IMR-90 (cell line): ENCODE measurements at places on chromosomes 13 and 19. TPM values are rescaled to one million over a fixed set of nuclear protein-coding genes. Genes with fewer than 3 reads are reported as not detected.

DNA sequence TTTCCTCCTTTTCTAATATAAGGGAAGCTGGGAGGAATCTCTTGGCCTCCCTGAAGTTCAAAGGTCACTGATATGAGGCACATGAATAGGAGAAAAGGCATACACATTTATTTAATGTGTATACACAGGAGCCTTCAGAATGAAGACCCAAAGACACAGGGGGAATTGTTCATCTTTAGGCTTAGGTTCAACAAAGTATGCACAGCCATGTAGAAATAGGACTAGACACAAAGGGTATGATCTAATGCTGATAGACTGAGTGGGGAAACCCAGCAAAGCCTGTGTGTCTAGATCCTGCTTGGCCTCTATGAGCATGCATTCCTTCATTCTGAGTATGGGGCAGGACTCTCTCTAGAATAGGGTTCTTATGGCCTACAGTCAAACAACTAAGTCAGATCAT is 177.1 kb upstream of the RFC3 start:
- DNase-seq: peak; percentile 18

DNA sequence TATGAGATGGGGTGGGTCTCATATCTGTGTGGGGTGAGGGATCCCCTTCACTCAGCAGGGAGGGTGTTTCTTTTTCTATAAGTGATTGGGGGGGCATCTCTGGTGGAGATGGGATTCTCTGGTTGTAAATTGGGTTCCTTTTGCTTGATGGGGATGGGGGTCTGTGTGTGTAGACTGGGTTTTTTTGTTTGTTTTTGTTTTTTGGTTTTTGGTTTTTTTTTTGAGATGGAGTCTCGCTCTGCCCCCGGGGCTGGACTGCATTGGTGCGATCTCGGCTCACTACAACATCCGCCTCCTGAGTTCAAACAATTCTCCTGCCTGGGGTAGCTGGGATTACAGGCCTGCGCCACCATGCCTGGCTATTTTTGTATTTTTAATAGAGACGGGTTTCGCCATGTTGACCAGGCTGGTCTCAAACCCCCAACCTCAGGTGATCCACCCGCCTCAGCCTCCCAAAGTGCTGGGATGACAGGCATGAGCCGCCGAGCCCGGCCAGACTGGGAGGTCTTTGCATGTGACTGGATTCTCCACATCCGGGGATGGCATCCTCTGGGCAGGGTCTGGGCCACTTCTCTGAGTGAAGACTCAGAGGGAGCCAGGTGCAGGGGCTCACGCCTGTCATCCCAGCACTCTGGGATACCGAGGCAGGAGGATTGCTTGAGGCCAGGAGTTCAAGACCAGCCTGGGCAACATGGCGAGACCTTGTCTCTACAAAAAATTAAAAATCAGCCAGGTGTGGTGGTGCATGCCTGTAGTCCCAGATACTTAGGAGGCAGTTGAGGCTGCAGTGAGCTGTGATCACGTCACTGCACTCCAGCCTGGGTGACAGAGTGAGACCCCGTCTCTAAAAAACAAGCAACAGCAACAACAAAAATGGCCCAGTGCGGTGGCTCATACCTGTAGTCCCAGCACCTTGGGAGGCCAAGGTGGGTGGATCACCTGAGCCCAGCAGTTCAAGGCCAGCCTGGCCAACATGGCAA is 799 bp downstream of the MYBPC2 start:
- no peak for DNase-seq

GRCh38 chr13:90800082-90800746 is 547.3 kb upstream of the MIR17HG start:
- no peak for DNase-seq

DNA sequence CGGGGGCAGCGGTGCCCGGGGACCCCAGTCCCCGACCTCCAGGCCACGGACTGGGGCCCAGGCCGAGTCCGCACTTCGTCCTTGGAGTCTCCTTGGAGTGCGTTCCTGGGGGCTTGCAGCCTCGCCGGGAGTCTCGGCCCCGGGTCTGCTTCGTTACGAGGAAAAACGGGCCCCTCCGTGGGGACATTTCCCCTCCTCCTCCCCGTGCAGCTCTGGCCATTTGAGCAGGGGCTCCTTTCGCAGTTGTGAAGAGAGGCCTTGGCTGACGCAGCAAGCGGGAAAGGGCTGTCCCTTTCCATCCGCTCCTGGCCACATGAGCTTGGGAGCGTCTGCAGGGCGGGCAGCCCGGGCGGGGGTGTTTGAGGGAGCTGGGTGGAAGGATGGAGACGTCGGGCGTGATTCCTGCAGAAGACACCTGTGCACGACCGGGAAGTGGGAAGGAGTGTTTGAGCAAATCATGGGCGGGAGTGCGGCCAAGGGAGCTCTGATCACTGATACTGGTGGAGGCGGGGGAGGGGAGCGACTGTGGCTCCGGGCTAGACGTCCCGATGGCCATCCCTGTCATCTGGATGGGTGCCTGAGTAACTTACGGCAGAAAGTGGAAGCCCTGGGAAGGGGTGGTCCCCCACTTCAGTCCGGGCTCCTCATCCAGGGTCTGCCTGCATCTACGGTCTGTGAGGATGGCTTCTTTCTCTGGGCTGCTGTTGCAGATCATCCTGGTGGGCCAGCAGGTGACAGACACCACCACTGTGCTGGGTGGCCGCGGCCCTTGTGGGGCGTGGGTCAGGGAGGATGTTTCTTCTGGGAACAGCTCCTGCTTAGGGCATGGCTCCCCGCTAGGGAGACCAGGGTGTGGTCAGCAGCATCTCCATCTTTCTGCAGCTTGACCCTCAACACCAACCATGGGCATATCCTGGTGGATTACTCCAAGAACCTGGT is 736 bp downstream of the GPI start:
- DNase-seq: peak; percentile 32

GRCh38 chr13:28049880-28050875 is 50.2 kb downstream of the FLT3 start:
- no peak for DNase-seq

DNA sequence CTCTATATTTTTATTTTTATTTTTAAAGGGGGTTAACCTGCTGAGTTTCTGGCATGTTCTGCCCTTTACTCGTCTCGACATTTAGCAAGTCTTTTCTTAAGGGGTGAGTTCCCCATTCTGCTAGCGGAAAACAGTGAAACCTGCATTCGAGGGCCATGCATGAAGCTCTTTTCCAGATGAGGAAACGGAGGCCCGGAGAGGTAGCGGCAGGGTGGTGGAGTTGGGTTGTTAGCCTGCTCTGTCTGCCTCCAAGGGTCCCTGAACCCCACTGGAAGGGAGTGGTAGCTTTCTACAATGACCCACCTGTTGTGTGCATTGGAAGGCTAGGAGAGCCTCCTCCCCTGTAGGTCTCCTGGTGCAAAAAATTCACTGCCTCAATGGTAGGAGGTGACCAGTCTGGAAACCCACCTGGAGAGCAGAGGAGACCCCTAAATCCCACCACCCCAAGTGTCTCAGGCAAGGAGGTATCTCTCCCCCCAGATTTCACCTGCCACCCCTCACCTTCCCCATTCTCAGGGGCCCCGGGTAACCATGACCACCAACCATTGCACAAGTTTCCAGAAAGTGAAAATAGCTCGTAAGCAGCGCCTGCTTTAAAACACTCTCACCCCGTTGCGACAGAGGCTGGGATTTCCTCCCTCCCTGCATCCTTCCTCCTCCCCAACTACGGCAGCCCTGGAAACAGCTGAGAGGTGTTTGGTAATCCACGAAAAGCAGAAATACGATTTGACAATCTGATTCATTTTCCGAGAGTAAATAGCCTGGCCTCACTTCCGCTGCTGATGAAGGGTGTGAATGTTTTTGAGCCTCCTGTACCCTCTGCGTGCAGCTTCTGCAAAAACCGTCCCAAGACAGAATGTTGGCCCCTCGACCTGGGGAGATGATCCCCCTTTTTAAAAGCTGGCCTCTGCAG is 3.5 kb downstream of the KLF2 start:
- peak; percentile 86 for DNase-seq

DNA sequence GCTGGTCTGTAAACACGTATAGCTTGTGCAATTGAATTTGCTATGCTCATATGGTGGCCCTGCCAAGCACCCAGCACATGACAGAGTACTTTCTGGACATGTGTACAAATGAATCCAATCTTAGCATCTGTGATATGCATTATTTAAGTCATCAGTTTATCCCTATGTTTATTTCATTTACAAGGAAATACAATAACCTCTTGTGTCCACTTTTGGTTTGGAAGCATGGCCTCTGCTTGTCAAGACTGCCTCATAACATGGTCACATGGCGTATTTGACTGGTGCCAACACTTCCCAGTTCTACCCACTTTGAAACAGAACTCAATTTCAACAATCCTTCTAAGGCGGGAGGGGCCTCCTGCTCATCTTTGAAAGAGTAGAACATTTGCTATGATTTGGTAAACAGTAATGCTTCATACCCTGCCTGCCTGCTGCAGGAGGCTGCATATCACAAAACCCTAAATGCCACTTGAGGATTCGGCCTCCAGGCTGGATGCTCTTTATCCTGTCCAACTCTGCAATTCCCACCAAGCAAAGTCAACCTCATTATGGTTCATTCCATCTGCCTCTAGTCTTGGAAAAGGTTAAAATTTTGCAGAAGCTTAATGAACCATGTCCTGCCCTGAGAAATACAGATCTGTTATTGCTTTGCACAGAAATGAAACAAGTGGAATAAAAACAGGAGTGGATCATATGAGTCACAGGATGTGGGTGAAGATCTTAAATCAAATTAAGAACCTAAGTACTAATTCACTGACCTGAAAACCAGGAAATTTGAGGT is 151.3 kb downstream of the CYSLTR2 start:
- no peak for DNase-seq

DNA sequence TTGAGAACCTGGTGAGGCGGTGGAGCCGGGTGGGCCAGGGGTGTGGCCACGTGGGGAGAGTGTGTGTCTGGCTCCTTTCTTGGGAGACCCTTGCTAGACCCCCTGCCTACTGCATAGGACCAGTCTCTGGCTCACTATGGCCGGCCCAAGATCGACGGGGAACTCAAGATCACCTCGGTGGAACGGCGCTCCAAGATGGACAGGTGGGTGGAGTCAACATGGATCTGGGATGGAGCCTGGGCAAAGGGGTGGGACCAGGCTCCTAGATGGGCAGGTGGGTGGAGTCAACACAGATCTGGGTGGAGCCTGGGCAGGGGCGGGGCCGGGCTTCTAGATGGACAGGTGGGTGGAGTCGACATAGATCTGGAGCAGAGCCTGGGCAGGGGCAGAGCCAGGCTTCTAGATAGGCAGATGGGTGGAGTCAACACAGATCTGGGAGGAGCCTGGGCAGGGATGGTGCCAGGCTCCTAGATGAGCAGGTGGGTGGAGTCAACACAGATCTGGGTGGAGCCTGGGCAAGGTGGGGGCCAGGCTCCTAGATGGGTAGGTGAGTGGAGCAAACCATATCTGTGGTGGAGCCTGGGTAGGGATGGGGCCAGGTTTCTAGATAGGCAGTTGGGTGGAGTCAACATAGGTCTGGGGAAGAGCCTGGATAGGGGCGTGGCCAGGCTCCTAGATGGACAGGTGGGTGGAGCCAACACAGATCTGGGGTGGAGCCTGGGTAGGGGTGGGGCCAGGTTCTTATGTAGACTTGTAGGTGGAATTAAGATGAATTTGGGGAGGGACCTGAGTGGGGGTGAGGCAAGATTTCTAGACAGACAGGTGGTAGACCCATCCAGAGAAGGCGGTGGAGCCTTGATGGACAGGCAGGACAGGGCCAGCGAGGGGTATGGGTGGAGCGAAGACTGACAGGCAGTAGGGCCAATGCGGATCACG is 56.5 kb downstream of the VAV1 start:
- DNase-seq: no peak

GRCh38 chr13:35378939-35379338 is 97.5 kb downstream of the MAB21L1 start:
- peak; percentile 19 for DNase-seq

GRCh38 chr19:16435238-16435917 is 36.4 kb downstream of the EPS15L1 start:
- DNase-seq: peak; percentile 98

- DNase-seq: peak; percentile 93
Observed at GRCh38 chr13:67048084-67048820, 181.9 kb downstream of the PCDH9 start.

- peak; percentile 10 for DNase-seq
Observed at GRCh38 chr13:43331672-43332071, 308.3 kb downstream of the DNAJC15 start.

DNA sequence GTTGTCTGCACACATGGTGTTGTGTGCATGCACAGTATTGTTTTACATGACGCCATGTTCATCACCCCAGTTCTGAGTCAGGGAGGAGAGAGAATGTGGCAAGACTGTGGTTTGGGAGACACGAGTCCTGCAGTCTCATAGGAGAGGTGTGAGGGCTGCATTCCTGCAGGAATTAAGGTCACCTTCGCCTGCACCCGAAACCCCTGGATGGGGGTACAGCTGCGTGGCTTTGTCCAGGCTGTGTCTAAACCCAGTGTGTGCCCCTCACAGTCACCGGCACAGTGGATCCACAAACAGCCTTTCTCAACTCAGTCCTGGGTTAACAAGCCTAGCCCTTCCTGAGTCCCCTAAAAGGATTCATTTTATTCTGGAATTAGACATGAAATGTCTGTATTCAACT is 5.7 kb downstream of the ADPRHL1 start:
- no peak for DNase-seq

DNA sequence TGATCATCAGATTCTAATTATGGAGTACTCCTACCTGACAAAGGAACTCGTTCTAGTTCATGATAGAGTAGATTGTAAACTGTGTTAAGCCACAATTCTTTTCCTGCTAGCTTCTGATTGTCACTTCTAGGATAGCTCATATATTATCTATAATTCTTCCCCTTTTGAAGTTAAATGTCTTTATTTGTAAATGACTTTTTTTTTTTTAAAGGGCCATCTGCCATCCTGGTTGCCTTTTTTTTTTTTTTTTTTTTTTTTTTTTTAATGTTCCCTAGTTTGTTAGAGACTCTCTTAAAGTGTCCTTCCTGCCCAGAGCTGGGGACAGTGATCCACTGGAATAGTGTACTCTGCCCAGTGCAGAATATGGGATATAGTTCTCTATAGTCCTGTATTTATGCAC is 4.3 kb downstream of the CHAMP1 start:
- DNase-seq: no peak

DNA sequence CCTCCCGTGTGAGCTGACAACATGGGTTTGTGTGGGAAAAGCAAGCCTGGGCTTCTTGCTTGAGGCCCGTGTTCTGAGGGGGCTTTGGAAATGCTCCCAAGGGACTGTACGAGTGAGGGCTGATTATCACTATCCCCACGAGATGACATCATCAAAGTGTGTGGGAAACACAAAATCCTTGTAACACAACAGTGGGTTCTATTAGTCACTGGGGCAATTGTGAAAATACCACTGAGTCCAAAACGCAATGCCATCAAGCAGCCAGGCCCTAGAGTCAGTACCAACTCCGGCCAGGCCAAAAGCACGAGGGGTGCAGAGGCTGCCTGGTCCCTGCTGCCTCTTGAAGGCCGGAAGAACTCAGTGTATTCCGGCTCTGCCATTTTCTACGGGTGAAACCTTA is 29.6 kb downstream of the CAPS start:
- DNase-seq: peak; percentile 82

GRCh38 chr13:44219577-44220548 is 153.8 kb upstream of the SERP2 start:
- DNase-seq: peak; percentile 93

Gene NCAN
- not detected in 2 replicates for polyA plus RNA-seq

Gene ZNF547
- polyA plus RNA-seq: 1.4 and 2.1 TPM in 2 replicates

Gene ZNF837
- polyA plus RNA-seq: 1.2 and 1.9 TPM in 2 replicates

Gene IL11
- polyA plus RNA-seq: 33.6 and 38.9 TPM in 2 replicates
